ENCODE measurements at places on chromosomes 12 and 14.
A peak's percentile ranks its signal among the peaks of the same experiment; 100 is the strongest.

DNA sequence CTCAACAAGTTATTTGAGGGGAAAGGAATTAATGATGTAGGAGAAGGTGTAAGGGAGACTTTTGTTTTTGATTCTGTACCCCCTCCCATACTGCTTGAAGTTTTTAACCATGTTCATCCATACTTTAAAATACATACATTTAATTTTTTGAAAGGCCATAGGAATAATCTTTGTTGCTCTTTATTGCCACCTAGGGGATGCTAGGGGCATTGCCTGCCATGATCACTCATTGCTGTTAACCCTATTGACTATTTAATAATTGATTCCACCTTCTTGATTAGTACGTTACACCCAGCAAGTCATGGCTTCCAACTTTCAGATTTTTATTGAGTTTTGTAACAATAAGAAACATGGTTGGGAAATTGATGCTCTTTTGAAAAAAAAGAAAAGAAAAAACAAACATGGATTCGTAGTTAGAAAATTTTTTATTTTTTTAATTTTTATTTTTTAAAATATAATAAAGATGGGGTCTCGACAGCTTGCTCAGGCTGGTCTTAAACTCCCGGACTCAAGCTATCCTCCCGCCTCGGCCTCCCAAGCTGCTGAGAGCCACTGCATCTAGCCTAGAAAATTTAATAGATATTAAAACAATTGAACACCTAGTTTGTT lies 8.5 kb upstream of the PRKAB1 start:
- DNase-seq = peak; percentile 54

DNA sequence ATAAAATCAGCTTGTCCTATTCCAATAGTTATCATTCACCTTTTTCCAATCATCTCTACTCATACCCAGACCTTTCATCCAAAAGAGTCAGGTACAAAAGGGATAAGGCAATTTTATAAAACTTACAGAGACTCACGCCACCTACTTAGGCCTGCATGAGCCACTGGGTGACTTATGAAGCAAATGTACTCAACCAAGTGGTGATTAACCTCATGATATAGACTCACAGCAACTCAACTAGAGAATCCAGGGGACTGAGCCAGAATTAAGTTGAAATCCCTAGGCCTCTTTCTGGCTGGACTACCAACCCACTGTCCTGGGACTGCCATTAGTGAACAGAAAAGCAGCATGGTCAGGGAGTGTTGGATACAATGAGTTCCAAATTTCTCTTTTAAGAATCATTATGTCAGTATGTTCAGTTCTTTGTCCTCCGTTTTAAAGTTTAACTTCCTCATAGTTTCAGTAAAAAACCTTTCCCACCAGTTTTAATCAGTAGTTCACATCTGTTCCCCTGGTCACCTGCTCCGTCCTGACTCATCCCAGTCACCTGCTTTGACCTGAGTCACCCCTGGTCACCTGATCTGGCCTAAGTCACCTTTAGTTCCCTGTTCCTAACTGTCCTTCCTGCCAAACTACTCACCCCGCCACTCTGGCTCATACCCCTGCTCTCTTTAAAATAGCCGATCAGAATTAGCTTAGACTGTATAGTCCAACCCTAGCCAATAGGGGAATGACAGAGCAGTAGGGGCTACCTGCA lies 36.8 kb downstream of the SPTSSA start:
- no peak for DNase-seq

GRCh38 chr12:98828802-98829600 lies 183.9 kb downstream of the APAF1 start:
- no peak for DNase-seq

DNA sequence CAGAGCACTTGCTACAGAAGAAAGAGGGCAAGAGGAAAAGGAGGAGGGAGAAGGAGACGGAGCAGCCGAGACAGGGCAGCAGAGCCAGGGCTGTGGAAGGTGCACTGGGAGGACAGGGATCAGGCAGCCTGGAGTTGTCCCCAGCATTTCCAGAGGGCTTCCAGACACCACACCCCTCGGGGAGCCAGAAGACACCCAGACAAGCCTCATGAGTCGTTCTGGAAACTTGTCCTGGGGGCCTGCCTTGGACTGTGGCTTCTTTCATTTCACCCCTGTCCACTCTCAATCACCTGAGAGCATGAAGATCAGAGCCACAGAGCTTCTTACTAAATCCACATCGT lies 14.1 kb downstream of the CMKLR1 start:
- no peak for DNase-seq

GRCh38 chr12:121637231-121637914 lies 11.0 kb downstream of the ORAI1 start:
- no peak for DNase-seq

Data from NCI-H1105 treated with DMSO at 0.1 percent for 48 hours (cell line).